ENCODE measurements at places on chromosomes 3 and 15.

DNA sequence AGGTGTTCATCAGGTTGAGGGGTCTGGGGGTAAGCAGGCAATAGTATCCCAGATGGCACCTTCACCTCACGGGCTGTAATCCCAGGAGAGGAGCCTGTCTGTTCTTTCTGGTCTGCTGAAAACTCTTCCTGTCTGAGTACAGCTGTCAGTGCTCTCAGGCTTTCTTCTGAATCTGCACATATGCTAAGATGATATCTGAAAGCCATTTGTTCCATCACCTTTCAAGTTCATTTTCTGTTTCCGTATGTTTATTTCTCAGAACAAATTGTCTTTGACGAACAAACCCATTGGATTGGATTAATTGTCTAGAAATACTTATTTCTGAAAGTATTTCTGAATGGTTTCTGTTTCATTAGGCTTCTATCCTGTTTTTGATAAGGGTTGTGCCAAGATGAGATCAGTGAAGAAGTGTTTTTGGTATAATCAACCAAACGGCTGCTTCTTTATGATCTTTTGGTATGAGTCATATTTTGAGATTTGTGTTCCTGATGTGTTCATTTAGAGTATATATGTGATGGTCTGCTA is 13.3 kb downstream of the ZNF592 start:
- no peak for DNase-seq

DNA sequence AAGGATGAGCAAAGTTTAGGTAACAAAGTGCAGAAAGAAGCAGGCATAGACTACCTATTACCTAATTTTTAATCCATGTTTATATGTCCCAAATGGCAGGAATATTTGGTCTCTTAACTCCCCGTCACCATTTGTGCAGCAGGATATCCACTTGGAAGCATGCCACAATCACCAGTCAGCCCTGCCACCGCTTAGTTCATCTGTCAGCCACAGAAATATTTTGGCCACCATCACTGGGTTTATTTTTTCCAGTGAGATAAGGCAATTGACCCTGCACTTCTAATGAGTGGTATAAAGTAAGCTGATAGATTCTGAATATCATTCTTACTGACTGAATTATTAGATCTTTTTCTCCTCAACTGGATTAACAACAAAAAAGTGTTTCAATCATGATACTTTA is 152.9 kb upstream of the SOX2 start:
- DNase-seq: no peak

DNA sequence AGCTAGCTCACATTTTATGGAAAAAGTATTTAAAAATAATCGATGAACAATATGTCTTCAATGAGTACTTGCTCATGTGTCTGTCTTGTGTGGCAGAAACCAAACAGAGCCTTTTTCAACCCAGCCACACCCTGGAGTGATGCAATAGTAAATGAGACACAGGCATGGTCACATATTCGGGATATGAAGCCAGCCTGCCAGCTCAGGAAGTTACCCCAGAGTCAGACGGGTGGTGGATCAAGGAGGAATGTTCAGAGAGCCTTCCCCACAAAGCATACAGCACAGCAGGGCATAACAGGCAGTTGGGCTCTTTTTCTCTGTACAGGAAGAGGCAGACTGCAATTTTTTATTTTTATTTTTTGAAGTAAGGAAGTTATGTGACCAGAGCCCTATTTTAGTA is 27.3 kb downstream of the LARP6 start:
- peak; percentile 91 for DNase-seq

GRCh38 chr15:67077641-67078215 is 12.3 kb downstream of the SMAD3 start:
- no peak for DNase-seq

DNA sequence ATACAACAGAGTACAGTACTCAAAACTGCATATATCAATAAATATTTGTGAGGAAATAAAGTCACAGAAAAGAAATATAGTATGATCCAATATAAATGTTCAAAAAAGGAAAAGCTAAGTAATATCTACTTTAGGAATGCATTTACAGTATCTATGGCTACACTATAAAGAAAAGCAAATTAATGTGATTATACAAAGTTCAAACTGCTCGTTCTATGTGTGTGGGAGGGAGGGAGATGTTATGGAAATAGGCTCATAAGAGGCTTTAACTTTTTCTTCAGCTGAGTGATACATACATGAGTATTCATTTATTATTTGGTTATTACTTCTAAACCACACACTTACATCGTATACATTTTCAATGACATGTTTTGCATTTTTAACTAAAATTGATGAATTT is 377.7 kb upstream of the AGTR1 start:
- DNase-seq: no peak

All from stromal cell of bone marrow (primary cell).